Left lobe of liver (tissue), 2 donors: ENCODE measurements at places on chromosomes 4 and X. TPM values are rescaled to one million over a fixed set of nuclear protein-coding genes. Genes with fewer than 3 reads are reported as not detected.

DNA sequence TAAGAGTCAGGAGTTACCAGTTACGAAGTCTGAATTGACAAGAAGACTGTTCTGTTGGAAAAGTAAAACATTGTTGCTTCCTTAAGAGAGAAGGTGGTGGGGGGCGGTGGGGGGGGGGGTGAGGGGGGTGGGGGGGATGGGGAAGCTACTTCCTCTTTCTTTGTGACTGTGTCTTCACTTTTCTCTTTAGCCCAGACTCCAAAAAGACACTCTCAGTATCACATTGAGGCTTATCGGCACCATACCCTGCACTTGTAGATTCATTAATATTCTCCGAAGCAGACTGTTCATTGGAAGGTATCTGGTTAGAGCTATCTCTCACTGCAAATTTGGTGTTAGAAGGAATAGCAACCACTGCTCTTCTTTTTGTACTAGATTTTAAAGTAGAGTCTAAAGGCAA lies 94.5 kb upstream of the IL13RA1 start:
- DNase-seq, result no peak

- no peak for DNase-seq
These were observed 150.6 kb downstream of the UNC5C start for GRCh38 chr4:95398217-95398616.

- no peak for DNase-seq
These were observed 75.9 kb downstream of the NAA11 start for GRCh38 chr4:79249881-79250503.

DNA sequence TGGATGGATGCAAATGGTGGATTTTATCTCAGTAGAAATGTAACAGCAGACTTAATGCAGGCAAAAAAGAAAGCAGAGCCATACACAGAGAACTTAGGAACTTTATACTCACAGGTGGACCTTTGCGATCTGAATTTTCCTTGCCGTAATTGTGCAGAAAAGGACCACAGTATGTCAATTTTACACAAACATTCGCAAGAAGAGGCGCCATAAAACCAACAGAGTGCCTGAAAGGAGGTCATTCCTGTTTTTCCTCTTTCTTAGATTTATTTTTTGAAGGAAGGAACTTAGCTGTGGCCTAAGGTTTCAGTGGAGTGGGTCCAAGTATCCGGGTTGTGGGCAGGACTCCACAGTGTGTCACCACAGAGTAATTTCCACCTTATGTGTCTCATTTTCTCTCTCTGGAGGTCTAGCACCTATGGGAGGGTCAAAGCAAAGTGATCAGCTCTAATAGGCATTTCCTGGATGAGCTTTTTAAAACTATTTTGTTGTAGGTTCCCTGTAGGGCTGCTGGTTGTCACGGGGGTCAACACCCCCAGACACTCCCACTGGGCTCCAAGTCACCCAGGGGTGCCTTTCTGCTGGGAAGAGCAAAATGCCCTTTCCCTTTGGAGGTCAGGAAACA lies 24.7 kb upstream of the PBDC1 start:
- DNase-seq, result no peak

DNA sequence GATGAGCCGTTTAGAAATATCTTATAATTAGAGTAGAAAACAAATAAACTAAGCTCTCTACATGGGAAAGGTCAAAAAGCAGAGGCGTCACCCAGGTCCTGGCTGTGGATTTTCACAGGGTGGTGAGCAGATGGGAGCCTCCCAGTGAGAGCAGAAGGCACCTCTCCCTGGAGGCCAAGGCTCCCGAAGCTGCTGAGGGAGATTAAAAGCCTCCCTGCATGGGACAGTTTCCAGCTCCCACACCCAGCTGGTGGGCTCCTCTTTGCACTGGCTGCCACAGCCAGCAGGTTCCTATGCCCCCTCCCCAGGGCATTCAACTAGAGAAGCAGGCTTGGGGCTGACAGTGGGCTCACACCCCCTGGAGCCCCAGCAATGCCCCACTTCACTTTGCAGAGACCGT lies 55.2 kb upstream of the TBC1D9 start:
- no peak for DNase-seq

GRCh38 chr4:102223461-102223860 lies 121.8 kb downstream of the SLC39A8 start:
- DNase-seq, result no peak

DNA sequence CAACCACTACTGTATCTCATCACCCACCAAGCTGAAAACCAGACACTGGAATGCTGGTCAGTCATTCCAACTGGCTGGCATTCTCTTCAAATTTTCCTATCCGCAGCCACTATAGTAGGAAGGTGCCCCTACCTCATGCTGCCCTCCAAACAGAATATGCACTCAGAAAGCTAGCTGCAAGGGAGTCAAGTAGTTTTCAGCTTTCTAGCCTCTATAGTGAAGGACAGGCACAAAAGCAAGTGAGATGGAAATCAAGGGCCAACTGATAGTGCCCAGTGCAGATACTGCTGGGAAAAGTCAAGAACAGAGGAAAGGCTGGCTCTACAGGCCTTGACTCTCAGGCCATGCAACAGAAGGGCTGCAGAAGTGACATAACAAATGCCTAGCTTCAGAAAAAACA lies 47.2 kb downstream of the BCOR start:
- no peak for DNase-seq

- DNase-seq, result no peak
These were observed 33.3 kb upstream of the HPF1 start for GRCh38 chr4:169791062-169791461.

GRCh38 chrX:153853180-153853901 lies 23.0 kb upstream of the PDZD4 start:
- no peak for DNase-seq

DNA sequence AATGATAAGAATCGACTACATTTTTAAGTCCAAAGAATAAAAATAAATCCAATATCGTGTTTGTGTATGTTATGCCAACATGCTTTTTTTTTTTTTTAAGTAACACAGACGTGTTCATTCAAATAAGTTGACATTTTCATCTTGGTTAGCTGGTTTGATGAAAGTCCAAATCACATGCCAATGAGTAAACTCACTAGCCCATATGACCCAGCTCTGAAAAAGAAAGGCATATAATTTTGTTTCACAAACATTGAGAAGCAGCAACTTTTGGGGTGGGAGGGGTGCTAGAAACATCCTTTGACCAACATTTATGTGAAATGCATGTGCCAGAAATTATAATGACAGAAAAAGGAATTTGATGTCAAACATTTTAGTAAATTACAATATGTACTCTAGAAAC lies 61.6 kb upstream of the SPP1 start:
- DNase-seq, result no peak

Gene ADH4
- 689 TPM for total RNA-seq

Gene SHISA3
- 0.28 TPM for total RNA-seq
